ENCODE measurements at places on chromosomes 3 and 15.

- DNase-seq: no peak
These were observed 29.0 kb downstream of the RASGRP1 start for GRCh38 chr15:38535491-38536200.

GRCh38 chr3:31462050-31462569 is 70.6 kb upstream of the STT3B start:
- peak; percentile 56 for DNase-seq

GRCh38 chr3:44969154-44969827 is 6.7 kb downstream of the ZDHHC3 start:
- no peak for DNase-seq

GRCh38 chr3:35659768-35660167 is 20.4 kb downstream of the ARPP21 start:
- DNase-seq: no peak

- no peak for DNase-seq
These were observed 91.6 kb downstream of the PLD1 start for GRCh38 chr3:171718493-171719185.

- peak; percentile 39 for DNase-seq
These were observed 37.6 kb upstream of the SLC9A9 start for GRCh38 chr3:143885780-143886427.

DNA sequence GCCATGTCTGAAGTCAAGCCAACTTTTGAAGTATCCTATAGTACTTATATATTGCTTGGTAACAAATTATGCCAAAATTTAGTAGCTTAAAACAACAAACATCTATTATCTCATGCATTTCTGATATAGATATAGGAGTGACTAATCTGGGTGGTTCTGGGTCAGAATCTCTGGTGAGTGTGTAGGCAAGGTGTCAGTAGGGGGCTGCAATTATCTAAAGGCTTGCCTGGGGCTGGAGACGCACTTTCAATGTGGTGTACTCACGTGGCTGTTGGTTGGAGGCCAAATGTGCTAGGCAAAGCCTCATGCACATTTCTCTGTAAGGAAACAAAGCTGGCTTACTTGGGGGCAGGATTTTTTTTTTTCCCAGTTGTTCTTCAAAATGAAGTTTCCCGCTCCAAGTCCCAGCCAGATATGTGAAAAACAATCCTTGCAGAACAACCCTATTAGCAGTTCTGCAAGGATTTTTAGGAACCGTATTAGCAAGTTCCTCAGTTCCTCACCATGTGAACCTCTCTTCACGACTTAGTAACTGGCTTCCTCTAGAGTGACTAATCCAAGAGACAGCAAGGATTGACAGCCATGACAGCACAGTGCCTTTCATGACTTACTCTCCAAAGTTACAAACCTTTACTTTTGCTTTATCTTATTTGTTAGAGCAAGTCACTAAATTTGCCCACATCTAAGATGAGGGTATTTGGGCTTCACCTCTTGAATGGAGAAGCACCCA is 25.8 kb downstream of the GREM1 start:
- no peak for DNase-seq

- DNase-seq: no peak
These were observed 13.6 kb downstream of the IGDCC4 start for GRCh38 chr15:65409036-65409631.

DNA sequence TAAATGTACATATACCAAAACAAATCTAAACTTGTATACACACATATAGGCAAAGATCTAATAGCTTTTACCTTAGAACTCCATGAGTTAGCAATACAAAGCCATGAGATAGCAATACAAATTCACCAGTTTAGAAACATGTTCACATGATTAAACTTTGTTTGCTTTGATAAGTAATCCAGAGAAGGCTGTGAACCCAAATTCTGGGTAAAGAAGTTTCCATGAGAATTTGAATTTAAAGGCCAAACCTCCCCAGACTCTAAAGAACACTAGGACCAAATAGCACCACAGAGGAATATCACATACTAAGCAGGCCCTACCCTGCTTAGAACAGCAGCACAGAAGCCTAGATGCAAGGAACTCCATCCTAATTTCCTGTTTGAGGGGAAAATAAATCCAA is 83.7 kb upstream of the TP63 start:
- DNase-seq: no peak

- DNase-seq: no peak
These were observed 20.3 kb downstream of the MEF2A start for GRCh38 chr15:99586121-99586520.

DNA sequence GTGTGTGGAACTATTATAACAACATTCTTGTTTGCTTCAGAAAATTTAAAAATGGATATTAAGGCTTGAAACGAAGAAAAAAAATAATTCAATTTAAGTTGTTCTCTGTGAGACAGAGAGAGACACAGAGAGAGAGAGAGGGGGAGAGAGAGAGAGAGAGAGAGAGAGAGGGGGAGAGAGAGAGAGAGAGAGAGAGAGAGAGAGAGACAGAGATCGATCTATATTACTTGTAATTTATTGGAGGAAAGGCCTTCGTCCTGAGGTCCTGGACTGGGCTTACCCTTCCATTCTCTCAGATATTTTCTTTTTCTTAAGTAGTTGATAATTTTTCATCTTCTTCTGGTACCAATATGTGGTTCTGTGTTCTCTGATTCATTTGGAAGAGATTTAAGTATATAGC is 25.9 kb downstream of the MFSD1 start:
- DNase-seq: no peak

GRCh38 chr3:50388016-50388719 is 28.8 kb upstream of the TMEM115 start:
- no peak for DNase-seq

DNA sequence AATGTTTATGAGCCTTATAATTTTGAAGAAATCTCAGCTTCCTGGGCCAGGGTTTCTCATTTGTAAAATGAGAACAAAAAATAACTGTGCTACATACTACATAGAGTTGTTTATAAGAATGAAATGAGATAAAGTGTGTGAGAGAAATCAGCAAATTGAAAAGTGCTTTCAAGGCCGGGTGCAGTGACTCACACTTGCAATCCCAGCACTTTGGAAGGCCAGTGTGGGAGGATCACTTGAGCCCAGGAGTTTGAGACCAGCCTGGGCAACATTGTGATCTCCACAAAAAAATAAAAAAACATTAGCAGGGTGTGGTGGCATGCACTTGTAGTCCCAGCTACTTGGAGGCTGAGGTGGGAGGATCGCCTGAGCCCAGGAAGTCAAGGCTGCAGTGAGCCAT is 22.4 kb downstream of the FOXB1 start:
- DNase-seq: no peak

DNA sequence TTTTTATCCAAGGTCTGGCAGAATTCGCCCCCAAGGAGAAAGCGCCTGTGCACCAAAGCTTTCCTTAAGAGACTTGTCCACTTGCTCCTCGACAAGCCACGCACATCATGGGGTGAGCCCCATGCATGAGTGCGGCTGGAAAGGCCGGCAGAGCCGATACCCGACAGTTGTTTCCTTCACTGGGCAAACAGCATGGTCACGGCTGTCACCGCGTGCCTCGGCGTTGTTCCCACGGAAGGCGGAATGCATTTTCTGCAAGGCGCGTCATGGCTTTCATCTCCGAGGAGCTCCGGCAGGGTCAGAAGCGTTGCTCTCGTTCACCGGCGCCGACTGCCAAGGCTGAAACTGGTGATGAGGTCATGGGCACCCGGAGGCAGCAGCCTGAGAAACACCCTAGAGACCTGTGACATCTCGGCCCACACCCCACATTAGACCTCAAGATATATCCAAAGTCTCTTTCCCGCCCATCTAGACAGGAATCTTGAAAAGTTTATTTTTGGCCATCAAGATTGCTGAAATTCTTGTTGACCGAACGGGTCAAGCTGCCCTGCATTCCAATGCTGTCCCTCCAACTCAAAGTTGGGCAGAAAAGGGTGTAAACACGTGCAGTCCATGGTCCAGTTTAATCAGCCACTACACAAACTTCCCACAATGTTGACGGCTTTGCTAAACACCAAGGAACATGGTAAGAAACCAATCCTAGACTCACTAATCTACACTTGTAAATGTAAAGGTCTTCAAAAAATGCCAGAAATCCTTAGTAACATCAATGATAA is 604 bp upstream of the TJP1 start:
- DNase-seq: peak; percentile 23

DNA sequence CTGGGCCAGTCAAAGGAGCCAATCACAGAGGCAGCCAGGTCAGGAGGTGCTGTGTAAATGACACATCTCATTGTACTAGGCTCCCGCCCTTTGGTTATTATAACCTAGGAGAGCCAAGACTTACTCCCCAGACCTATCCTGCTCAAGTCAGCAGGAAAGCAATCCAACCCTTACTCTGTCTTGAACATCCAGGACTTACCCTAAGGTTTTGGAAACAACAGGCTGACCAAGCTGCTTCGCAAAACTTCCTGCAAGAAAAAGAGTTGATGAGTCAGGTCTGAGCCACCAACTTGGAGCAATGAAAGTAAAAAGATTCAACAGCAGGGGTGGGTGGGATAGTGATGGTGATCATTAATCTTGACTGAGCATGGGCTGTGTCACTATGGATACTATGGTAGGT is 144.4 kb downstream of the MYLK start:
- no peak for DNase-seq

DNA sequence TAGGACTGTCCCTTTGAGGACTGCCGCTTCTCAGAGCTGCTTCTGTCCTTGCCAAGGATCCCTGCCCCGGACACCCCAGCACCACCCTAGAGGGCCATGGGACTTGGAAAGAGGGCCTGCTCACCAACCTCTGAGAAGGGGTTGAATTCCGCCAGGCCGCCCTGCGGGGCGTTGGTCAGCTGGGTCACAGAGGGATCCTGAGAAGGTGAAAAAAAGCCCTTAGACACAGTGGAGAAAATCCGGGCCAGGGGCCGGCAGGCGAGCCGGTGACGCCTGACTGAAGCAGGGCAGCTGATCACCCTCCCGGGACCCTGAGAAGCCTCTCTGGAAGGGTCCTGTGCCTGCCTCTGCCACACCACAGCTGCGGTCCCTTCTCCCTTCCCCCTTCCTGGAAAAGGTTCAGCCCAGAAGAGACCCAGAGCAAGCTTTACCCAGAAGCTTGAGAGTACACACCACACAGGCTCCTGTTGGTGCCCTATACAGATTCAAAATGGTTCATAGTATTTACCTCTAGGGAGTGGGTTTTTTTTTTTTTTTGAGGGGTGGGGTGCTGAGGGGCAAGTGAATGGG is 11.6 kb upstream of the ULK3 start:
- DNase-seq: no peak

GRCh38 chr3:48957006-48957705 is 32.9 kb upstream of the P4HTM start:
- no peak for DNase-seq

DNA sequence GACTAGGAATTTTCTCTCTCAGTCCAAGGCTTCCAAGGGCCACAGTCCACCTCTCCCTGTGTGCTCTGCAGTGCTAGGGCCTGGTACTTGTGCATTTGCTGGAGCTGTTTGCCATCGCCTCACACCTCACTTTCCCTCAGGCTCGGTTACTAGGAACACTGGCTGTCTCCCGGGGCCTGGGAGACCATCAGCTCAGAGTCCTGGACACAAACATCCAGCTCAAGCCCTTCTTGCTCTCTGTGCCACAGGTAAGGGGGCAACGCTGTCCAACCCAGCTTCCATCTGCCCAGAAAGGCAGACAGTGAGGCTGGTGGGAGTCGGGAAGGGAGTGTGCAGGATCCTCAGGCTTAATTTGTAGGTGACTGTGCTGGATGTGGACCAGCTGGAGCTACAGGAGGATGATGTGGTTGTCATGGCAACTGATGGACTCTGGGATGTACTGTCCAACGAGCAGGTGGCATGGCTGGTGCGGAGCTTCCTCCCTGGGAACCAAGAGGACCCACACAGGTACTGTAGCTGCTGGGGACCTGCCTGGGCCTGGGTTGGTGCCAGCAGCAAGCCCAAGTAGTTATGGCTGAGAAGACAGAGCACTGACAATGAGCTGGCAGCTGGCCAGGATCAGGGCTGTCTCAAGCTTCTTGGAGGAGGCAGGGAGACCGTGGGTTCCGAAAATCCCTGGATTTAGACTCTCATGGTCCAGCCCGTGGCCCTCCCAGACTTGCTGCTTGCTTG is 3.4 kb downstream of the PPM1M start:
- DNase-seq: peak; percentile 25

DNA sequence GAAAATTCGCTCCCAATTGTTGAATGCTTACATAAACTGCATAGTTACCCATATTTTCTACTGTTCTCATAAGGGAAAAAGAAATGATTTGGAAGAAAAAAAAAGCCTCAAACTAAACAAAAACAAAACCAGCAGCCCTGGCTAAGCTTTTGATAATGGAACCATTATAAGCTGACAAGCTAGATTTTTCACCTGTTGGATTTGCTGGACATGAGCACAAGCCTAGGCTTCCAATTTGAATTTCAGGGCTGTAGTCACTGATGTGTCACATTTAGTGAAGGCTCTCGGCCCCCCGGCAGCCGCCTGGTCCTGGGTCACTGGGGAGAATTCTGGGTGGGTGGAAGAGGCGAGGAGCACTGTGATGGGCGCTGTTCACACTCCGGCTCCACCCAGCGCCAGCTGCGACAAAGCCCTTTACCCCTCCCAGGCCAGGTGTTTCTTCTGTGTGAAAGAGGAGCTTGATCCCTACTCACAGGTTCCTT is 4.6 kb downstream of the FBXL22 start:
- peak; percentile 38 for DNase-seq

DNA sequence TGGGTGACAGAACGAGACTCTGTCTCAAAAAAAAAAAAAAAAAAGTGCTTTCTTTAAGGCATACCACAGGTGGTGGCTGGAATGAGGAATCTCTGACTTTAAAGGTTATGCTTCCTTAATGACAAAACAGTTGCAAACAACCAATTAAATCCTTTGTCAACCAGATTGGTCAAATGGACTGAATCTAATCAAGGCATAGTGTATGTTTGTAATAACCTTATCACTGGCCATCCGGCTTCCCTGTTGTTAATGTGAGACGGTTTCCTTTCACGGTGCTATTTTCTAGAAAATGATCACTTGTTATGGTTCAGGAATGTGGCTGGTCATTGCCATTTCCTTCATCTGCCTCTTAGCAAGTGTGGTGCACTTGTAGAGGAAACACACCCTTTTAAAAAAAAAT is 75.9 kb downstream of the FLNB start:
- DNase-seq: no peak

DNA sequence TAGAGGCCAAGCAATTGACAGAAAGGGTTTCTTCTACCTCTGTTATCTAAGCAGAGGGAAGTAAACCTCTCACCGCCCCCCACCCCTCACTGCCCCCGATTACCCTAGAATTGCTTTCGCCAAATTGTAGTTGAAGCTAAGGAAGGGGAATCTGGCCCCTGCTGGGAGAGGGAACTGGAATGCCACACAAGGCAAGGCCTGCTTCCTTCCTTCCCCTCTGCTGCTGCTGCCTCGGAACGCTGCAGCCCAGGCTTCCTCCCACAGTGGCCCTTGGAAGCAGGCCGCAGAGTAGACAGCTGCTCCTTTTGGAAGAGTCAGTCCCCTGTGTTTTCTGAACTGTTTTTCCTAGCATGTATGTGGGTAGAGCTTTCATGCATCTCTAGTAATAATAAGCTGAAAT is 21.6 kb downstream of the RLBP1 start:
- DNase-seq: no peak

DNA sequence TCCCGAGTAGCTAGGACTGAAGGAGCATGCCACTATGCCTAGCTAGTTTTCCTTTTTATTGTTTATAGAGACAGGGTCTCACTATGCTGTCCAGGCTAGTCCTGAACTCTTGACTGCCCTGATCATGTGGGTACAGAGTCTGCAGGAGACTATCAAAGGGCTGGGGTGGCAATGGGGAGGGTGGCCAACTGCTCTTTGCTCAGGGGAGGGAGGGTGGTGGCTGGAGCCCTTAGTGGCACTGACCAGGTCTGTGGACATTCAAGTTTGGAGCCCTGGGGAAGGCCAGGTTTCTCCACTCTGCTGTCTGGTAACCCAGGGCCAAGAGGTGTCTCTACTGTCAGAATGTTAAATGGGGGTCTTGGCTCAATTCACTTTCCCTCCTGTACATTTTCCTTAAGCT is 122.0 kb downstream of the SEC22A start:
- no peak for DNase-seq

Measured in activated naive CD4-positive, alpha-beta T cell treated with anti-CD3 and anti-CD28 coated beads, Interleukin-2, amount 10 ng/mL, durations not matched to agents 7 days and 5 days (primary cell).